Epithelial cell of proximal tubule (primary cell): ENCODE measurements at places on chromosomes 16 and 17. TPM values are rescaled to one million over a fixed set of nuclear protein-coding genes. Genes with fewer than 3 reads are reported as not detected.

Gene TGFB1I1
- total RNA-seq, result 56.8 and 62.2 TPM in 2 replicates

- no peak for DNase-seq
These were observed at the start of gene ABCA8 for GRCh38 chr17:68955181-68955841. TSS of gene ABCA8 (minus strand) at chr17:68955392. CDS start at chr17:68942034, 13,358 bp downstream.

DNA sequence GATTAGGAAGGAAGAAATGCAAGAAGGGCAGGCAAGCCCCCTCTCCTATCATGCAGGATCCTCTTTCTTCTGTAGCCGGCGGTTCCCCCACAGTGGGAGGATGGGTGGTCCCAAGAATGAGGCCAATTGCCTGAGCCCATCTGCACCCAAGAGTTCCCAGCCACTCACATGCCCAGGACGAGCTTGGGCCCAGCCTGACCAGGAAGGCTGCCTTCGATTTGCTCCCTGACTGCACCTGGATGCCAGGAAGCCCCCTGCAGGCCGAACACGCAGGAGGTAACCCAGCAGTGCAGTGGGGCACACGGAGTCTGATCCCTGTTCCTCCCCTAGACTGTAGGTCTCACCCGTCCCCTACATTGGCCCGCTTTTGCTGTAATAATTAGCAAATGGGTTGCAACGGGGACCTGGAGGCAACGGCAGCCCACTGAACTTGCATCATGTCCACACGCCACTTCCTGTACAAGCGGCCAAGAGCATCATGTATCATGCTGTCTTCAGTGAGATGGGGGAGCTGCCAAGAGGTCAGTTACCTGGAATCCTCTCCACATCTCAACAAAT lies 67.5 kb downstream of the AMFR start:
- no peak for DNase-seq

- peak; percentile 19 for DNase-seq
These were observed 139.9 kb upstream of the HLF start for GRCh38 chr17:55124730-55125360.

Gene SPEM3
- not detected in 2 replicates for total RNA-seq

Gene C17orf100
- total RNA-seq, result 0.22 and 1.2 TPM in 2 replicates

GRCh38 chr17:36742267-36743000 lies 141.1 kb downstream of the MRM1 start:
- DNase-seq, result no peak

Gene CCL7
- total RNA-seq, result 0.17 TPM in 1 of 2 replicates, not detected in the other

Gene CENPT
- 36.3 and 40.4 TPM in 2 replicates for total RNA-seq

Gene RHBDF1
- 17.5 and 21.2 TPM in 2 replicates for total RNA-seq

Gene ZG16
- total RNA-seq, result not detected in 2 replicates

Gene TP53TG3E
- not detected in 2 replicates for total RNA-seq

Gene CDR2
- 36.1 and 37.0 TPM in 2 replicates for total RNA-seq

Gene WFIKKN1
- 0.07 TPM in 1 of 2 replicates, not detected in the other for total RNA-seq

GRCh38 chr17:16283705-16284104 lies 66.7 kb downstream of the PIGL start:
- DNase-seq, result no peak

GRCh38 chr17:48340916-48341315 lies 89.1 kb downstream of the SKAP1 start:
- no peak for DNase-seq

DNA sequence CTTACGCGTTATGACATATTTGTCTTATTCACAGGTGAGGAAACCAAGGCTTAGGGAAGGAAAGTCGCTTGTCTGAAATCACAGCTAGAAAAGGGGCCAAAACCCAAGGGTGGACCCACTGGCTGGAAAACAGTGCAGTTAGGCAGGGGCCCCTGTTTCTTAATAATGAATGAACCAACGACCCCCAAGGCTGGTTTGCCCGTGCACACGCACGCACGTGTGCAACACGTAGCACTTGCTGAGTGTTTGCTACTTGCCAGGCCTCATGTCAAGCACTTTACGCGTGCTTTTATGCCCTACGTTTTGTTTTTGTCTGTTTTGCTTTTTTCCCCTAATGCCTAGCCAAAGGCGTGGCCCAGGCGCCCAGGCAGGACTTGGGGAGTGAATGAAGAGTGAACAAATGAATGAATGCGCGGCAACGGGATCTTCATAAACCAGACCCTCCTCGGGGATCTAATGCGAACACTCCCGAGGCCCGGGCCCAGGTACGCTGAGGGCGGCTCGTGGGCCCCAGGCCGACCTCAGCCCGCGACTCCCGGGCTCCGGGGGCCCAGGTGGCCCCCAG lies 571 bp upstream of the USP10 start:
- no peak for DNase-seq

Gene SLC9A5
- total RNA-seq, result 0.14 and 0.23 TPM in 2 replicates

Gene ATP2A1
- 0.14 and 0.92 TPM in 2 replicates for total RNA-seq

Gene ADAP2
- 4.6 and 5.1 TPM in 2 replicates for total RNA-seq

DNA sequence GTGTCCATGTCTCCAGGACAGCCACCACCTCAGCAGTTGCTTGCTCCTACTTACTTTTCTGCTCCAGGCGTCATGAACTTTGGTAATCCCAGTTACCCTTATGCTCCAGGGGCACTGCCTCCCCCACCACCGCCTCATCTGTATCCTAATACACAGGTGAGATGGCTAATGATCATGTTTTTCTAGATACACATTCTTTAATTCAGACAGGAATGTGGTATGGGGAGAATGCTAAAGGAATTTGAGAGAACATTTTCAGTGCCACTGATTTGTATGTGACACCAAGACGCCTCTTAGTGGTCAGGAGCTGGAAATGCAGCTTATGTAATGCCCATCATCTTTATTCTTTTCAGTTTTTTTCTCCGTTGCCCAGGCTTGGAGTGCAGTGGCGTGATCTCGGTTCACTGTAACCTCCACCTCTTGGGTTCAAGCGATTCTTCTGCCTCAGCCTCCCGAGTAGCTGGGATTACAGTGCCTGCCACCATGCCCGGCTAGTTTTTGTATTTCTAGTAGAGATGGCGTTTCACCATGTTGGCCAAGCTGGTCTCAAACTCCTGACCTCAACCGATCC lies 8.9 kb upstream of the RAPGEFL1 start:
- DNase-seq, result peak; percentile 64

- DNase-seq, result no peak
These were observed 91.3 kb downstream of the NDE1 start for GRCh38 chr16:15741207-15741871.

Gene TRIM72
- total RNA-seq, result not detected in 2 replicates

GRCh38 chr17:65449495-65449894 lies 112.0 kb downstream of the AXIN2 start:
- DNase-seq, result no peak

DNA sequence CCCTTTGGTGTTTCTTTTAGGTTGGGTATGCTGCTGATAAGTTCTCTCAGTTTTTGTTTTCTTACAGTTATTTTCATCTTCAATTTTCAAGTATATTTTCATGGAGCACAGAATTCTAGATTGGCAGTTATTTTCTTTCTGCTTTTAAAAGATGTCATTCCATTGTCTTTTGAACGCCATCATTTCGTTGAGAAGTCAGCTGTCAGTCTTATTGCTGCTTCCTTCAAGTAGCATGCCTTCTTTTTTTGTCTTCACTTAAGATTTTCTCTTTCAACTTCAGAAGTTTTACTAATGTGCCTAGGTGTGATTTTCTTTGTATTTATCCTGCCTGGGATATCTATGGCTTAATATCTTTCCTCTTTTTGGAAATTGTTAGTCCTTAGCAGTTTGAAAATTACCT lies 262.2 kb upstream of the PMFBP1 start:
- DNase-seq, result peak; percentile 20

GRCh38 chr17:81086789-81087551 lies 52.0 kb downstream of the BAIAP2 start:
- DNase-seq, result no peak

GRCh38 chr17:17514993-17515933 lies 19.1 kb upstream of the RASD1 start:
- DNase-seq, result no peak
